Heart right ventricle (tissue), 16 donors: ENCODE measurements at places on chromosomes 6 and 20. TPM values are rescaled to one million over a fixed set of nuclear protein-coding genes. Genes with fewer than 3 reads are reported as not detected.

The SRSF12 gene
- total RNA-seq = 0.11 TPM

The ANKRD66 gene
- total RNA-seq = not detected

The MCM3 gene
- total RNA-seq = 24.3 TPM

The RIPOR3 gene
- 7.1 TPM for total RNA-seq

The DNAJC5 gene
- 38.3 TPM for total RNA-seq

The MYB gene
- total RNA-seq = 0.39 TPM

The RAMACL gene
- 1.1 TPM for total RNA-seq

The TUBB2A gene
- 10.4 TPM for total RNA-seq

DNA sequence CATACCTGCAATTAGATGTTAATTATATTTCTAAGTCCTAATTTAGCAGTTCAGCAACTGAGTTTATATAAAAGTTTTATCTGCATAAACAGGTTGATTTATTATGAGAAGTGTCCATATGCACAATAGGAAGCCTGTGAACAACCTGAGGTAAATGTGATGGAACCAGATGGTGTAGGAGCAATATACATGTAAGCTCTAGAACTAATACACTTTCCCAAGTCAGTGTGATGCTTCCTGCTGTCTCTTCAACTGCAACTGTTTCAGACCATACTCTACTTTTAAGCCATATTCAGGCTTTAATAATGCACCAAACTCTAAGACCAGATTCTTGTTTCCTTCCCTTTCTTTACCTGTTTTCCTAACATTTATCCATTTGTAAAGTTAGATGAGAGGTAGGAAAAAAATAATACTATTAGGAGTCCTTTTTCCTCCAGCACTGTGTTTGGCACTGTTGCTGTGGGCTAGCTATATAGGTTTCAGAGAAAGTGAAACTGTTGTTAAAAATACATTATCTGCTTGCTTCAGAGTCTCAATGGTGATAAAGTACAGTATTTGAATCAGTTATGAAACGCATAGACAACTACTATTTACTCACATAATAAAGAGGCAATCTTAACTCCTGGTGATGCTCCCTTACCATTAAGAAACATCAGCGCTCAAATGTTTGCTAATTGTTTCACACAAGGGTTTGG, 1009.3 kb downstream of the GRIK2 start:
- DNase-seq = no peak

DNA sequence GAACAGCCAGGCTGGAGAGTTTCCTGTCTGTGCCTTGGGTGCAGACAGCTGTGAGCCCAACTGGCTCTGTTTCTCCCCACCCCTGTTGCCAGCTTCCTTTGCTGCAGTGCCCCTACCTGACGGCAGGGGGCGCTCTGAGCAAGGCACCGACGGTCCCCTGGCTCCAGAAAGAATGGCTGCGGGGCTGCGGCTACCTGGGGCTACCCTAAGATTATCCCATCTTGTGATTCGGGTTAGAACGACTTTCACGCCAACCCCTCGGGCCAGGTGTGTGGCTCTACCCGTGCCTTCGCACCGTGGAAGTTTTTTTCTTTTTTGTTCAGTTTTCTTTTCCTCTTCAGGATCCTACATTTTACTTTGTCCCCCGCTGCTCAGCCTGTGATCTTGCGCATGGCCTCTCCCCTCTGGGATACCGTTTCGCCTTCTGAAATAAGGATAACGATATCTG, 33.4 kb upstream of the AAR2 start:
- DNase-seq = peak; percentile 49

GRCh38 chr6:92404281-92404680, 1015.1 kb downstream of the EPHA7 start:
- no peak for DNase-seq

DNA sequence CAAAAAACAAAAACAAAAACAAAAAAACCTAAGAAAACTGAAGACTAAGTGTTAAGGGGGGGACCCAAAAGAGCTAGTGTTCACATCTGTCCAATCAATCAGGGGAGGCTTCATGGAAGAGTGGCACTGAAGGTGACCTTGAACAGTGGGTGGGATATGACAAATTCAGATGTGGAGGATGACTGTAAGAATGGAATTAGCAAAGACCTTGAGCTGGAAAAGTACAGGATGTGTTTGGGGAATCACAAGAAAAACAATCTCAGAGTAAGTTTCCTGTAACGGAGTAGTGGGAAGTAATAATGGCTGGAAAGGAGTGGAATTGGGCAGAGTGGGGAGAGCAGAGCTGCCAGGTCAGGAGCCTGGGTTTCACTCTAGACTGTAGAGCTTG, 2.9 kb upstream of the IER3 start:
- no peak for DNase-seq

- no peak for DNase-seq
These were observed 67.0 kb downstream of the ABHD12 start for GRCh38 chr20:25323496-25324246.

DNA sequence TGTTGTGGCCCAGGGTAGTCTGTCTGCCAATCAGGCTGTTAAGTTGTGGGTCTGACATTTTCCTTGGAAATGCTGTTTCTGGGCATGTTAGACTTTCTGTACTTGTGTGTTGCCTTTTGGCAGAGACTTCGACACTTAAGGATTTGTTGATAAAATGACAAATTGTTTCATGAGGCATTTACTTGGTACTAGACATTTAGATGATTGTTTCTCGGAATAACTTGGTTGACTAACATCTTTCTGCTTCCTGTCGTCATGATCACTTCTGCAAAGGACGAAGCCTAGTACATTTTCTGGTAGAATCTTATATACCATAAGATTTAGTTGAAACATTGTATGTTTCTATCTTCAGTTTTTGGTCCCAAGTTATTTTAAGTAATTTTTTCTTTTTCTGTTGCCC, 34.1 kb downstream of the UTRN start:
- DNase-seq = no peak

DNA sequence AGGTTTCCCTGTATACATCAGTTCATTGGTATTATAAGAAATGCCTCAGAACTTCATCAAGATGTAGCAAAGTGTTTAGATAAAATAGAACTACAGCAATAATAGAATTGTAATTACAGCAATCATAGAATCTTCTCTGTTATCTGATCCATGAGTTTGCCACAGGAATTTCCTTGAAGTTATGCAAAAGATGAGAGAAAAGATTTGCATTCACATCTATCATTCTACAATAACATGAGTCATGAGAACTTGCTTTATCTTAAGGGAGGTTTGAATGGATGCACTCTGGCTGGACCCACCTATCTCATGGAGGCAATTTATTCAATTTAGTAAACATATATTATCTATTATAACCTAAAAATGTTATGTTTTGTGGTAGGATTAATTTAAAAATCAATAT, 329.8 kb upstream of the EPHA7 start:
- no peak for DNase-seq

GRCh38 chr20:7207186-7207798, 439.8 kb downstream of the BMP2 start:
- no peak for DNase-seq

- no peak for DNase-seq
These were observed 32.7 kb downstream of the GGTLC1 start for GRCh38 chr20:23955896-23956295.

GRCh38 chr6:2158596-2159271, 86.7 kb downstream of the GMDS start:
- no peak for DNase-seq

DNA sequence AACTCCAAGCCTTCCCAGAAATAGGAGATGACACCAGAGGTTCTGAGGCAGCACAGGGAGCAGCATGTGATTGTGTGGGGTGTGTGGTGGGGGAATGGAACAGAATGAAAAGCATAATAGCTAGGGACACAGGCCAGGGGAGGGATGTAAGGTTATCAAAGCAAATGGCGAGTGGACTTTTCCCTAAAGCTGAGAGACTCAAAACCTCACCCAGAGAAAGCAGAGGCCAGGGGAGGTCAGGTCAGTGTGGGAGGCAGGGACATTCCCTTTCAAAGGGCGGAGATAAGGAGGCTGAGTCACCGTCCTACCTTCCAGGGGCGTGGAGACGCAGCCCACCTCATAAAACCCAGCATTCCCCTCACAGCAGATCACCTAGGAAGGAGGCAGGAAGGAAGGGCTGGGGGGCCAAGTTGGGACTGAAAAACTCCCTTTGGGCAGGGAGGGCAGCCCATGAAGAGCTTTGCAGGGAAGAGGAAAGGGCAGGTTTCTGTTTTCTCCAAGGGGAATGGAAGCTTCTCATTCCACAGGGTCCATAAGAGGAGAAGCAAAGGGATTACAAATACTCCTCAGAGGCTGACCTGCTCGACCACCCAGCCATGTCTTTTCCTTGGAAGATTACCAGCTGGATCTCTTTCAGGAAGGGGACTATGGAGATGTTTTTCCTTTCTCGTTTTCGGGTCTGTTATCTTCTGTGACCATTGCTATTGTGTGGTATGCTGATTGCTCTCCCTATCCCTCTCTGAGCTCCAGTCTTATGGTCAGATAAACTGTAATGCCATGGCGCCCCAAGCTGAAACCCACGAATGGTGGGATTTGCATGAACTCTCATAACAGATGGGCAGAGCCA, 9.6 kb upstream of the LY6G5C start:
- DNase-seq = no peak
